ENCODE measurements at places on chromosomes 16 and 17.

DNA sequence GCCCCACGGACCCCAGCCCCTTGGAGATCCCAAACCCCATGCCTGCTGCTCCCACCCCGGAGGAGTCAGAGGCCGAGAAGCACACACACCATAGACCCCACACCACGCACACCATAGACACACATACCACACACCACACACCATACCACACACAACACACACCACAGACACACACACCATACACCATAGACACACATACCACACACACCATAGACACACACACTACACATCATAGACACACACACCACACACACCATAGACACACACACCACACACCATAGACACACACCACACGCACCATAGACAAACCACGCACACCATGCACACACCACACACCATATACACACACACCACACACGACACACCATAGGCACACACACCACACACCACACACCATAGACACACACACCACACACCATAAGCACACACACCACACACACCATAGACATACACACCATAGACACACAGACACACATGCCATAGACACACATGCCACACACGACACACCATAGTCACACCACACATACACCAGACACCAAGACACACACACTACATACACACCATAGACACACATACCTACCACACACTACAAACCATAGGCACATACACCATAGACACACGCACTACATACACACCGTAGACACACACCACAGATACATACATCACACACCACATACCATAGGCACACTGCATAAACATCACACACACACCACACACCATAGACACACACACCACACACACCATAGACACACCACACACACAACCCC, 11.3 kb downstream of the TBC1D16 start:
- DNase-seq, result no peak

DNA sequence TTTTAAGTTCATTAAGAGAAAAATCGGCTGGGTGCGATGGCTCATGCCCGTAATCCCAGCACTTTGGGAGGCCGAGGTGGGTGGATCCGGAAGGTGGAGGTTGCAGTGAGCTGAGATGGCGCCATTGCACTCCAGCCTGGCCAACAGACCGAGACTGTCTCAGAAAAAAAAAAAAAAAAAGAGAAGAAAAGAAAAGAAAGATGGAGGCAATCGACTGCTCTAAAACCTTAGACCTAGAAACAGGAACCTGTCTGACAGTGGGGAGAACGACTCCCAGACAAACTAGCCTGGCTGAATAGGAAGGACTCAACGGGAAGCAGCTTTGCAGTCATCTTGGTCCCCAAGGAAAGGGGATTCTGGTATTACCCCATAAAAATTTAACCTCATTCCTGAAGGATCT, 13.7 kb downstream of the MRC2 start:
- no peak for DNase-seq

DNA sequence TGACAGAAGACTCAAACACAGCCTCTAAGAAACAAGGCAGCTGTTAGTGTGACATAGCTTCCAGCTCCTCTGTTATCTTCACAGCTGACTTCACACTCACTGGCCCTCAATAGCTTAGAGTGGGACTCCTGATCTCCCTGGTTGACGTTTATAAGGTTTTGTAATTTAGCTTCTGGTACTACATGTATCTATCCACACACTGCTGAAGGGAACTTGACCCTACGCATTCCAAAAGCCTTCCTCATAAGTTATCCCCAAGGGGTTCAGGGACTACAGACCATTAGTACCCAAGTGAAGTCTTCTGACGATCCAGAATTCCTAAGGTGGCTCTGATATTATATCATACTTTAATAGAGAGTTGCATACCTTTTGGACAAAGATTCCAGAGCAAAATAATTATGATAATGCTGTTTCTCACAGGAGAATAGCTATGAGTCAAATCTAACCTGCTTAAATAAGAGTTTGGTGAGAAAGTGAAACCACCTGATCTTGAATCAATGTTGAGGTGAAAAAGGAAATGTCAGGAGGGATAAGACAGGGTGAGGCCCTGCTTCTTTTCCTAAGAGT, 14.5 kb downstream of the ACACA start:
- DNase-seq, result no peak

DNA sequence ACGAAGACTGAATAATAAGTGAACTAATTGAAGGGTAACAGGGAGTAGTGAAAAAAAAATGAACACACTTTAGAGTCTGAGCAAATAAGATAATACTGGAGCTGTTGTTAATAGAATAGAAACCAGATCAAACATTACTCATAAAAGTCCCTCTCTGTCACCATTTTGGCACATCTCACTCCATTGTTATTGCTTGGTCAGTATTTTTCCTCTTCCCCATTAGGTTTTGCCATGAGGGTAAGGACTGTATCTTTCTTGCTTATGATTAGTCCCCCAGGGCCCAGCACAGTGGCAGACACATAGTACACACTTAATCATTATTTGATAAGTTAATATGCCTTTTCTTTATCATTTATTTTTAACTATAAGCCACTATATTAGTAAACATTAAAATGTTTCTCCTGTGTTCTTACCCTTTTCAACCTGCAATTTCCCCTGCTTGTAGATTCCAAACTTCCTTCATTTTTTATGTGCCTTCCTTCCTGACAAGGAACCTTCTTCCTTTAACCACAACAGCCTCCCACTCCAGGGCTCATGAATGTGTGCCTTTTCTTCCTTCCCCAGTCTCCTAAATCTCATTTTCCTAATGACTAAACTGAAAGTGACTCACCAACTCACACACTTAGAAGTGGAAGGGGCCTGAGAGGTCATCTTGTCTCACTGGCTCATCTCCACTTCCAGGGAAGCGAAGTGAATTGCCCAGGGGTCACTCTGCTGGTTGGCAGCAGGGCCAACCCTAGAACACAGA, 88.2 kb upstream of the HAS3 start:
- no peak for DNase-seq

- no peak for DNase-seq
These were observed 19.6 kb upstream of the PHF12 start for GRCh38 chr17:28970879-28971278.

- no peak for DNase-seq
These were observed 38.8 kb downstream of the BAHCC1 start for GRCh38 chr17:81434072-81434471.

- no peak for DNase-seq
These were observed 1014.7 kb upstream of the RBFOX1 start for GRCh38 chr16:6317934-6318333.

Measured in NCI-H1105 treated with DMSO at 0.1 percent for 48 hours (cell line).